Erythroblast (primary cell): ENCODE measurements at places on chromosomes 5 and 9.

- peak; percentile 62 for DNase-seq
Measured at GRCh38 chr9:77011973-77012821, 7.3 kb upstream of the FOXB2 start.

GRCh38 chr9:71250581-71250980 is 129.2 kb upstream of the TRPM3 start:
- no peak for DNase-seq

DNA sequence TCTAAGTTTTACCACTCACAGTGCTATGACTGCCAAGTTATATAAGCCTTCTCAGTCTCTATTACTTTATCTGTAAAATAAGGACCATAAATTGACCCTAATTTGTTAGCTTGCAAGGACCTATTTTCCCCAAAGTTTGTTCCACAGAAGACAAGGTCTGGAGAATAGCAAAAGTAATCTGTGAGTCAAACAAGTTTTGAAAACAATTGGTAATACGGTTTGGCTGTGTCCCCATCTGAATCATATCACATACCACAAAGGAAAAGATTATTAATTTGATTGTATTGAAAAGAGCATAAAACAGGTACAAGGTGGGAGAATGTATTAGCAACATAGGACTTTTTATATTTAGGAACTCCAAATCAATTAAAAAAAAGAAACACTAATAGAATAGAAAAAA is 124.0 kb upstream of the TARS1 start:
- no peak for DNase-seq

- DNase-seq, result no peak
Measured at GRCh38 chr5:143896516-143896915, 84.6 kb downstream of the HMHB1 start.
